Hematopoietic multipotent progenitor cell treated with erythropoietin and hydrocortisone succinate and interleukin-3 and kit ligand, for 17 days (in vitro differentiated cells): ENCODE measurements at places on chromosomes 3 and 15.

DNA sequence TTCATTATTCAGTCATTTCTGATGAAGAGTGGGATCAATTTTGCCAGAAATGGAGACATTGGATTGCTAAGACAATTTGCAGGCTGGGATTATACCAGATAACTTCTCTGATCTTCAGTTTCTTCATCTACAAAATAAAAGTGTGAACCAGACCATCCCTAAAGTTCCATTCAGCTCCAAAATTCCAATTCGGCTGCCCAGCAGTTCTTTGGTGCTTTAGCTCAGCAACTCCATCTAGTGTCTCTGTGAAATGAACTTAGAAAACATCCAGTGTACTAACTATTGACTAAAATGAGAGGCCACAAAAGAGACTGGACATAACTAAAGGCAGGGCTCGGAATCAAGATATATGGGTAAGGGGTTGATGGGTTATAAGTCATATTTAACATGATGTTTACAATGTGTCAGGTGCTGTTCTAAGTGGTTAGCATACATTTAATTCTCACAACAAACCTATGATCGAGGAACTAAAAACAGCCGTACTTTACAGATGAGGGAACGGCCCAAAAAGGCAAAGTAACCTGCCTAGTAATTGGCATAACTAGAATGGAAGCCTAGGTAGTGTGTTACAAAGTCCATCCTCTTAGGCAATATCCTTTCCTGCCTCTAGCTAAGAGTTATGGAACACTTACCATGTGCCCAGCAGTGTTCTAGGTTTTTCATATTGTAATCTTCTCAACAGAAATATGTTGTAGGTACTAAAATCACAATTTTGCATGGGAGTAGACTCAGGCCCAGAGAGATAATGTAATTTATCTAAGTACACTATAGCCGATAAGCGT, 17.0 kb downstream of the THAP10 start:
- DNase-seq, result no peak

- no peak for DNase-seq
Measured at GRCh38 chr3:159914426-159914825, 74.2 kb upstream of the IL12A start.

DNA sequence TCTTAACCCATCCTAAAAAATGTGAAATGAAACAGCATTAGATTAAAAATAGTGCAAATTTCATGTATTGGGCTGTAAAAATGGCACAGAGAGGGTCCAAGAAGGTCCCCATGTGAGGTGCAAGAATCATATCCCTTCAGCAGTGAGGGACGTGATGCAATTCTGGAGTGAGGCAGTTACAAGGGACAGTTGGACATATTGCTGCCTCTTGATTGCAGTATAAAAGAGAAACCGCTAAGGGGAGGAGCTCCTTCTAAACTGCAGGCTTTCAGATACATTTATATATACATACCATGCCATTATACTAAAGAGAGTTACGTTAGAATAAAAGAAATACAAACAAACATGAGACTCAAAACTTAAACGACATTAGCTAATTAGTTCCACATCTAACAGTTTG, 304.2 kb upstream of the CTNNB1 start:
- DNase-seq, result no peak

DNA sequence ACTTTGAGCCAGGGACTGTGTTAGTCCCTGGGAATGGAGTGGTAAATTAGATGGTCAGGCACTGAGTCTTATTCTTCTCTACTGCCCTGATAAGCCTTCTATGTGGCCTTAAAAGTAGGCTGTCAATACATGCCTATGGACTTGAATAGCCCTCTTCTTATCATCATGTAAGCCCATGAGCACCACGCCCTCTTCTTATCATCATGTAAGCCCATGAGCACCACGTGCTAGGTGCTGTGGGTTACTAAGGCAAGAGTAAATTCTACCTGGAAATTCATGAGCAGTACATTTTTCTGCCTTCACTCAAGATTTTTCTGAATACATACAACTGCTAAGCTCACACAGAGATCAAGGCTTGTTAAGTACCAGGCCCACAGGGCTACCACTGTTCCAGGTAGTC, 68.5 kb downstream of the DHX30 start:
- peak; percentile 57 for DNase-seq

- no peak for DNase-seq
Measured at GRCh38 chr3:12235691-12236090, 53.2 kb upstream of the PPARG start.

GRCh38 chr3:117955196-117955595, 1079.5 kb downstream of the IGSF11 start:
- DNase-seq, result no peak

DNA sequence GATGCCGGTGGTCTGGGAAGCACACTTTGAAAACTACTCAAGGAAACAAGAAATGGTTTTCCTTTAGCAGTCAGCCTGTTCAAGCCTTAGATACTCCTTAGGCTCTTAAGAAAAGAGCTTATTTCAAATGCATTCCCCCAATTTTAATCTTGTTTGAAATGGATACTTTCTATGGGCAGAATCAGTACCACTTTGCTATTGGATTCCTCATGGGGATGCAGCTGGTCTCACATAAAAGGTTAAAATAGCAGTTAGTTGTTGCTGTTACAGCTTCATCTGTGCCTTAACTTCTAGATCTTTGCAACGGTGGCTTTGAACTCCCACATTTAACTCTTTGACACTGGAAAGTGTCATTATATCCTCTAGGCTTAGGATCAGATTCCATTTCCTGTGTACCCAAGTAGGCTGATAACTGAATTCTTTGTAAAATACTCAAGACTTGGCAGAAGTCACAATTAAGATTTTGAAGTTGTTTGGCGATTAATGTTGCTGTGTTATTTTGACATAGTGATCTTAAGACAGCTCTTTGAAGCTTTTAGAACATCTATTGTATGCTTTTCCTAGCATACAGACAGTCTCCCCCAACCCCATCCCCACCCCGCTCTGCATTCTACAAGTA, 2.2 kb downstream of the THBS1 start:
- DNase-seq, result no peak

DNA sequence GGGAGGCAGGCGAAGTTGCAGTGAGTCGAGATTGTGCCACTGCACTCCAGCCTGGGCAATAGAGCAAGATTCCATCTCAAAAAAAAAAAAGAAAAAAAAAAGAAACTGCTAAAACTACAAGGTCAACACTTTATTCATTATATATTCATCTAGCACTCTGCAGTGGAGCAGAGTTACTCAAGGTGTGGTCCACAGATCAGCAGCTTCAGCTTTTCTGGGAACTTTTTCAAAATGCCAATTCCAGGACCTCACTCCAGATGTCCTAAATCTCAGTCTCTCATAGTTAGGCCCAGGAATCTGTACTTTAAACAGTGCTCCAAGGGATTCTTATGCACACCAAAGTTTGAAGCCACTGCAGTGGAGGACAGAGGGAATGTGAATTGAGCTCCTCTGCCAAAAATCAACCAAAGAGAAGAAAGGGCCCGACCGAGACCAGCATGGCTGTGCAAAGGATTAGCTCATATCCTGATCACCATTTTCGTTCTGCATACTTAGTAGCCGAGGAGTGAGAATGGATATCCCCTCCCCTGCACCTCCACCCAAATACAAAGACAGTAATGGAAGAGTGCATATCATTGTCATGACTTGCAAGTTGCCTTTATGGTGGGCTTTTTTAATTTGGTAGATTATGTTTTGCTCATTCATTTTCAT, 201.9 kb downstream of the MEX3B start:
- no peak for DNase-seq

GRCh38 chr15:42914728-42915497, 5.7 kb downstream of the TTBK2 start:
- no peak for DNase-seq

DNA sequence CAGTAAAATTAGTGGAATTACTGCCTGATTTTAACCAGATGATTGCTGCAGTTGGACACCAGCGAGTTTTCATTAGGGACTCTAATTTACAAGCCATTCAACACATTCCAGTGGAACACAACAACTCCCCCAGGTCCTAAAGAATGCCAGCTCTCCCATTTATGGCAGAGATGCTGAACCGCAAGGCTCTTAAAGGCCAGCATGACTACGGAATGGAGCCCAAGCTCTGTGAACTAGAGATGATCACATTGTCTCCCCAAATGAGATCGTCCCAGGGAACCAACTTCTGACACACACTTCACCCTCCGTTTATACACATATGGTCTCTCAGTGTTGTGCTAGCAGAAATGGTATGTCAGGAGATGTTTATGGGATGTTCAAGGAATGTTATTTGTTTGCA, 446.2 kb upstream of the NR2F2 start:
- DNase-seq, result no peak

DNA sequence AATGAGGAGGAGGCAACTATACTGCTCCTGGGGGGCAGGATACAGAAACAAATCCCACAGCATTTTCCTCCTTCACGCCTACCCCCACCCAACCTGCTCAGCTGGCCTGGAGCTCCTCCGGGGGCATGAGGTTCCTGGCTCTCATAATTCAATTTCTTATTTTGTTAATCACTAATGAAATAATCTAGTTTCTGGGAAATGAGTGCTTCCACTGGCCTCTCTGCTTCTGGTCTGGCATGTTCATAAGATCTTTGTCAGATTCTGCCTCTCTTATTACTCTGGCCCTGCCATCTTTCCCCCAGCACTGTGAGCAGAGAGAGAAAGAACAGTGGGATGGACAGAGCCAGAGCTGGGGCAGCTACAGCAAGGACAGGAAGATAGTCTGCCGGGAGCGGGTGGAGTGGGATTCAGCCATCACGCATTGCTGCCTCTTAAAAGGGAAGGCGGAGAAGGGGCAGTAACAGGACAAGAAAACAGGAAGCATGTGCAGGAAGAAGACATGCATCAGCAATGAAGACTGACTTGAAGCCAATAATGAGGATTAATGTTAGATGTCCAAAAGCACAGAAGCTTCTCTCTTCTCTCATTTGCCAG, 13.6 kb downstream of the RPAP1 start:
- DNase-seq, result no peak

DNA sequence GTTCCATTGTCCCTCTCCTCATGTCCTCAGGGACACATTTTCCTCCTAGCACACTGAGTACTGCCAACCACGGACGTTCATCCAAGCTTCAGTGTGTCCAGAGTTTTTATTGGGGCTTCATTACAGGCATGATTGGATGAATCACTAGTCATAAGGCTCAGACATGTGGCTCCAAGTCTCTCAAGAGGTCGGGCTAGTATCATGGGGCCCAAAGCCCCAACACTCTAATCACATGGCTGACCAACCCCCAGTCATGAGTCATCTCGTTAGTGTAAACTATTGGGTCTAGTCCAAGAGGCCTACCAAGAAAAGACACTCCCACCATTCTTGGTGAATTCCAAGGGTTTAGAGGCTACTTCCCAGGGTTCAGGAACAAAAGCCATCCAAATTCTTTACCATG, 4.4 kb downstream of the TERC start:
- no peak for DNase-seq

- DNase-seq, result no peak
Measured at GRCh38 chr3:101292027-101292426, 28.3 kb downstream of the IMPG2 start.

- no peak for DNase-seq
Measured at GRCh38 chr15:23736033-23736673, 49.0 kb upstream of the NDN start.

DNA sequence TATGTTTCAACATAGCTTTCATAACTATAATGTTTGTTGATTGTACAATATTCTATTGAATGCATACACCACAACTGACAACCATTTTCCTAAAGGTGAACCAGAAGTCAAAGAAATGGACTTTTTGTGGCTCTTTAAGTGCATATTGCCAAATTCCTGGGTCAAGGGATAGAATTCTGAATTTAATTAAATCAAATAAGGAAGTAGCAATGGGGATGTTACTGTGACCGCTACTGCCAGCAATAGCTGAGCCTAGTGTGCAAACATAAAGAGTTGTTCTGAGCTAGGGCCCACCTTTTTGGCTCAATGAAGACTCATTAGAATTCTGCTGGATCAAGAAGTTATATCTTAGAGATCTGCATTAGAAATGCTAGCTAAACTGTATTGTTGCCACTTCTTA, 17.3 kb upstream of the KBTBD8 start:
- DNase-seq, result no peak

DNA sequence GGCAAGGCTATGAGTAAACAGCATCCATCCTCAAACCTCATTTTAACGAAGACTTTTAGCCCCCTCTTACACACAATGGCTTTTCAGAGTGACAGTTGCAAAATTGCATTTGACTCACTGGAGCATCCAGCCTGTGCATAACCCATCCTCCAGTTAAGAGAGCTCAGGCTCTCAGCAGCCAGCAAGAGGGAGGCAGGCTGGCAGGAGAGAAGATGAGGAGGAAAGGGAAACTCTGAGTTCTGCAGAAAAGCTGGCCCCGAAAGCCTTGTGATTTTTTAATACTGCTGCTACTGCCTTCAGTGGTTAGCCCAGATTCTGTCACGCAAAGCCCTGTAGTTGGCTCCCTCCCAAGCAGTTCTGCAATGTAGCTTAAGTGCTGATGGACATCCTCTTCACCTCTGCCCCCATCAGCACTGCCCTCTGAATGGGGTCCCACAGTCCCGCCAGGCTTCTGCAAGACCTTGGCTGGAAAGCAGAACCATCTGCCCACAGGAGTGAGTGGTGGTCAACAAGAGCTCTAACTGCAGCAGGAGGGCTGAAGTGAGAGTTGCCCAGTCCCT, 371.3 kb downstream of the EPHB1 start:
- no peak for DNase-seq

- DNase-seq, result no peak
Measured at GRCh38 chr3:149474250-149474817, at the start of gene TM4SF4. TM4SF4 (plus strand) TSS chr3:149474697; CDS start chr3:149474878, 181 bp downstream.

GRCh38 chr3:188472336-188472735, 318.4 kb downstream of the LPP start:
- no peak for DNase-seq

- DNase-seq, result no peak
Measured at GRCh38 chr3:54520060-54520459, 397.7 kb downstream of the CACNA2D3 start.

- no peak for DNase-seq
Measured at GRCh38 chr3:39025222-39025970, 26.3 kb downstream of the SCN11A start.

DNA sequence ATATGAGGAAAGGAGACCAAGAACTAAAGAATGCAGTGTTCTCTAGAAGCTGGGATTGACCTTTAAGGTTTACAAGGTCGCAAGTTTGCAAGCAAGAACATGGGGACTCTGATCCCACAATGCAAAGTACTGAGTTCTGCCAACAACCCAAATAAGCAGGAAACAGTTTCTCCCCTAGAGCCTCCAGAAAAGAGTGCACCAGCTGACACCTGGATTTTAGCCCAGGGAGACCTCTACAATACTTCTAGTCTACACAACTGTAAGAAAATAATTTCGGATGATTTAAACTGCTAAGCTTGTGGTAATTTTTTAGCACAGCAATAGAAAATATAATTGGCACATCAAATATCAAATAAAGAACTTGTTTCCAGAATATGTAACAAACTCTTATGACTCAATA, 46.4 kb downstream of the EHHADH start:
- no peak for DNase-seq

GRCh38 chr3:184238246-184238818, 8.9 kb downstream of the VWA5B2 start:
- DNase-seq, result no peak
